Activated naive CD8-positive, alpha-beta T cell treated with anti-CD3 and anti-CD28 coated beads, Interleukin-2, amount 10 ng/mL, durations not matched to agents 7 days and 5 days (primary cell): ENCODE measurements at places on chromosomes 2 and 18. TPM values are rescaled to one million over a fixed set of nuclear protein-coding genes. Genes with fewer than 3 reads are reported as not detected.

Gene VWA3B
- not detected for total RNA-seq

Gene C2orf66
- total RNA-seq, result 0.17 TPM

GRCh38 chr2:2896643-2897042 is 481.0 kb downstream of the EIPR1 start:
- no peak for DNase-seq
- no peaks in the 10 kb centered on the region for H3K27me3 ChIP-seq
- H3K27ac ChIP-seq, result no peak overlapping the region
- peaks cover 6% of the 10 kb centered on the region for H3K4me1 ChIP-seq

DNA sequence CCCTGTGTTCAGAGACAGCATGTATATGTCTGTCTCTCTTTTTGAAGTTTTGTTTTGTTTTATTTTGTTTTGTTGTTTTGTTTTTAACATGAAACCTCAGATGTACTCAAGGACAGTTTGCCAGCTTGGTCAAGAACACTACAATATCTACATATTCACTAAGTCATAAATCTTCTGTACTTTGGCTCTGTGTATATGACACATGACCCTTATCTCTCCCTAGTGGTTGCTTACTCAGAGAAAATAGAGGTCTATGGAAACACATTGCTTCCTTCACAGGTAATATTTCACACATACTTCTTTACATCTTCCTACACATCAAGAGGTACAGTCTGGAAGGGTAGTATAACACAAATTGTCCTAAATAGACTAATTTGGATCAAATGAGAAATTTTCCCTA is 312.6 kb upstream of the VRK2 start:
- no peaks in the 10 kb centered on the region for H3K4me1 ChIP-seq
- H3K27me3 ChIP-seq, result no peaks in the 10 kb centered on the region
- H3K36me3 ChIP-seq, result no peaks in the 10 kb centered on the region
- no peak overlapping the region for H3K27ac ChIP-seq
- H3K4me3 ChIP-seq, result no peak overlapping the region

GRCh38 chr2:43642363-43642762 is 5.3 kb downstream of the PLEKHH2 start:
- H3K4me1 ChIP-seq, result peaks cover 4% of the 10 kb centered on the region
- peaks cover 3% of the 10 kb centered on the region for H3K36me3 ChIP-seq
- no peak for DNase-seq
- no peak overlapping the region for H3K4me3 ChIP-seq
- H3K27me3 ChIP-seq, result peaks cover 12% of the 10 kb centered on the region
- no peak overlapping the region for H3K27ac ChIP-seq

Gene ICA1L
- total RNA-seq, result 4.5 TPM

DNA sequence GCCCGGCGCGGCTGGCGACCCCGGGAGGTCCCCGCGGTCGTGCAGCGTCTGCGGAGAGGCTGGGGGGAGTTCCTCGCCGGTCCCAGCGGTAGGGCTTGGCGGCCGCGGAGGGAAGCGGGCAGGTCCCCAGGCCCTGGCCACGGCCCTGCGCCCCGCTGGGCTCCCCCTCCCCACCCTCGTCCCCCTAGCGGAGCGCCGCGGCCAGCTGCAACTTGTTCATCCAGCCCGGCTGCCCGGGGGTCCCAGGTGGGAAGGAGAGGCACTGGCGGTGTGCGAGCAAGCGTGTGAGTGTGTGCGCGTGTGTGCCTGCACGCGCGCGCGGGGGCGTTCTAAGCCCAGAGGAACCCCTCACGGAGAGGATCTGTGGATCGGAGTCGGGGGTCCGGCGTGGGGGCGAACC is 1.3 kb downstream of the PTPRM start:
- no peak overlapping the region for H3K27ac ChIP-seq
- peaks cover 36% of the 10 kb centered on the region for H3K27me3 ChIP-seq
- no peaks in the 10 kb centered on the region for H3K36me3 ChIP-seq
- H3K4me3 ChIP-seq, result no peak overlapping the region
- DNase-seq, result no peak

GRCh38 chr2:37877457-37878315 is 47.4 kb upstream of the RMDN2 start:
- DNase-seq, result no peak
- no peaks in the 10 kb centered on the region for H3K36me3 ChIP-seq
- no peak overlapping the region for H3K4me3 ChIP-seq
- no peak overlapping the region for H3K27ac ChIP-seq
- H3K27me3 ChIP-seq, result peaks cover 10% of the 10 kb centered on the region

DNA sequence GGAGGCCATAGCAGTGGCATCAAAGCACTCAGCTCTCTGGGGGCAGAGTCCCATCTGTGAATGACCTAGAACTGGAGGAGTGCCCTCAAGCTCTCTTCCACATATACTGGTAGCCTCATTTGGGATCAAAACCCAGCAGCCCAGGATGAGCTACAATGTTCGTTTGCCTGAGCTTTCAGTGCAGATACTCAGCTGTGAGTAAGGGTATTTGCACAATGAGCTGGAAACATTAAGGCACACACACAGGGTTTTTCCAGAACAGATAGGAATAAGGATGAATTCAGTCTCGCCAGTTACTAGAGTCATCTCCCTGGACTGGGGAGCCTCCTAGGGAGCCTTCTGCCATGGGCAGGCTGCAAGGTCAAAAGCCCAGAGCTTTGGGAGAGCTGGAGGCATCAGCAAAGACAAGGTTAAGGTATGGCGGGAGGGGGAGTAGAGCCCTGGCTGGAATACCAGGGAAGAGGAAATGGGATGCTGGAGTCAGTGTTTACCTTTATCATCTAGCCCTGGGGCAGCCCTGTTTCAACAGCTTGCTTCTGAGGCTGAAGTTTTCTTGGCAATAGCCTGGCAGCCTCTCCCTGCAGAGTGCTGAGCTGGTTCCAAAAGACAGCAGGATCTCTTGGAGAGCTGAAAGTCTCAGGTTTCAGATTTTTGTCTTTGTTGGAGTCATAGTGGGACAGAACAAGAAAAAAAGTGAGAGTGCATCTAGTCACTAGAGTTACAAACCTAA is 187.7 kb downstream of the LOXHD1 start:
- H3K4me3 ChIP-seq, result no peak overlapping the region
- no peak overlapping the region for H3K27ac ChIP-seq
- H3K27me3 ChIP-seq, result peaks cover 24% of the 10 kb centered on the region
- H3K4me1 ChIP-seq, result peaks cover 2% of the 10 kb centered on the region
- DNase-seq, result no peak

- H3K36me3 ChIP-seq, result no peaks in the 10 kb centered on the region
- no peaks in the 10 kb centered on the region for H3K27me3 ChIP-seq
- no peak overlapping the region for H3K27ac ChIP-seq
- H3K4me1 ChIP-seq, result no peaks in the 10 kb centered on the region
Measured at GRCh38 chr18:68848242-68848641, 50.4 kb downstream of the CCDC102B start.

GRCh38 chr2:40032650-40033319 is 253.7 kb upstream of the THUMPD2 start:
- no peak overlapping the region for H3K4me3 ChIP-seq
- no peak for DNase-seq
- no peaks in the 10 kb centered on the region for H3K27me3 ChIP-seq
- no peaks in the 10 kb centered on the region for H3K4me1 ChIP-seq
- no peak overlapping the region for H3K27ac ChIP-seq

Gene LHCGR
- total RNA-seq, result not detected

GRCh38 chr2:31163011-31163539 is 24.8 kb upstream of the GALNT14 start:
- no peak overlapping the region for H3K27ac ChIP-seq
- H3K27me3 ChIP-seq, result peaks cover 12% of the 10 kb centered on the region
- peaks cover 14% of the 10 kb centered on the region for H3K4me1 ChIP-seq
- no peak for DNase-seq

DNA sequence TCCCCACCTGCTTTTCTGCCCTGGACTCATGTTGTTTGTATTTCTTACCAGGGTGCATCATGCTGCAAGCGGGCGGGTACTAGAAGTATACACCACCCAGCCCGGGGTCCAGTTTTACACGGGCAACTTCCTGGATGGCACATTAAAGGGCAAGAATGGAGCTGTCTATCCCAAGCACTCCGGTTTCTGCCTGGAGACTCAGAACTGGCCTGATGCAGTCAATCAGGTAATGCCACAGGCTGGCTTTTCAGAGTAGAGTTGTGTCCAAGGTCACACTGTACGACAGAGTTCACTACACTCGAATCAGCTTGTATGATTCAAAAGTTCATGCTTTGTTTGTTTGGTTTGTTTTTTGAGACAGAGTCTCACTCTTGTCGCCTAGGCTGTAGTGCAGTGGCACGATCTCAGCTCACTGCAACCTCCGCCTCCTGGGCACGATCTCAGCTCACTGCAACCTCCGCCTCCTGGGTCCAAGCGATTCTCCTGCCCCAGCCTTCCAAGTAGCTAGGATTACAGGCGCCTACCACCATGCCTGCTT is 19.4 kb downstream of the SRSF7 start:
- H3K36me3 ChIP-seq, result peaks cover 14% of the 10 kb centered on the region
- H3K27me3 ChIP-seq, result no peaks in the 10 kb centered on the region
- no peak overlapping the region for H3K27ac ChIP-seq
- peak; percentile 10 for DNase-seq
- H3K4me3 ChIP-seq, result no peak overlapping the region
- peaks cover 1% of the 10 kb centered on the region for H3K4me1 ChIP-seq

DNA sequence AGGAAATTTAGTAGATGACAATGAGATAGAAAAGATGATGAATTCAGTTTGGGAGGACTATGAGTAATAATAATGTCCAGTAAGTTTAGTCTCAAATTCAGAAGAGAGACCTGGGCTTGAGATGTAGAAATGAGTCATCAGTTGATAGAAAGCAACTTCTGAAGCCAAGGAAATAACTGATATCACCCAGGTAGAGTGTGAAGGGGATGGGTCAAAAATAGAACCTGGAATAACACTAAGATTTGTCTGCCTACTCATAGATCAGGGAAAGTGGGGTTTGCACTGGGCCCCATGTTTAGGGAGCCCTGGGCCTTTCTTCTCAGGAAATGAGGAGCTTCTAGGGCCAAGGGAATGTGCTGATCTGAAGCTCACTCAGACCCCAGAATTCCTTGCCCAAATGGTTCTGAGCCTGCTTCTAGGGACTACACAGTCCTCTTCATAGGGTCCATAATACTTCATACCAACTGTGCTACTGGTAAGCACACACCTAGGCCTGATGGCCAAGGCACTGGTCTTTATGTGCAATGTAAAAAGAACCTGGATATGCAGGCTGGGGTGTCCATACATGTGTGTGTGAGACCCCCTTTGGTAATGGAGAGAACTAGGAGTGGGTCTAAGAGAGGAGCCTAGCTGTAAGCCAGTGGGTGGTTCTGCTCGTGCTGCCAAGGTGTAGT is 141.2 kb downstream of the IKZF2 start:
- DNase-seq, result no peak
- H3K27me3 ChIP-seq, result peaks cover 4% of the 10 kb centered on the region
- peaks cover 10% of the 10 kb centered on the region for H3K4me1 ChIP-seq
- H3K27ac ChIP-seq, result no peak overlapping the region
- peaks cover 29% of the 10 kb centered on the region for H3K36me3 ChIP-seq

- H3K27ac ChIP-seq, result no peak overlapping the region
- H3K4me1 ChIP-seq, result no peaks in the 10 kb centered on the region
- no peaks in the 10 kb centered on the region for H3K36me3 ChIP-seq
- H3K27me3 ChIP-seq, result peaks cover 1% of the 10 kb centered on the region
Measured at GRCh38 chr2:182088681-182089320, 103.1 kb downstream of the PPP1R1C start.

Gene PAX3
- total RNA-seq, result not detected

- H3K4me3 ChIP-seq, result no peak overlapping the region
- H3K27me3 ChIP-seq, result no peaks in the 10 kb centered on the region
- no peaks in the 10 kb centered on the region for H3K36me3 ChIP-seq
- H3K4me1 ChIP-seq, result no peaks in the 10 kb centered on the region
- DNase-seq, result no peak
- no peak overlapping the region for H3K27ac ChIP-seq
Measured at GRCh38 chr2:22879009-22879863, 505.7 kb upstream of the KLHL29 start.

Gene CYS1
- 0.11 TPM for total RNA-seq

DNA sequence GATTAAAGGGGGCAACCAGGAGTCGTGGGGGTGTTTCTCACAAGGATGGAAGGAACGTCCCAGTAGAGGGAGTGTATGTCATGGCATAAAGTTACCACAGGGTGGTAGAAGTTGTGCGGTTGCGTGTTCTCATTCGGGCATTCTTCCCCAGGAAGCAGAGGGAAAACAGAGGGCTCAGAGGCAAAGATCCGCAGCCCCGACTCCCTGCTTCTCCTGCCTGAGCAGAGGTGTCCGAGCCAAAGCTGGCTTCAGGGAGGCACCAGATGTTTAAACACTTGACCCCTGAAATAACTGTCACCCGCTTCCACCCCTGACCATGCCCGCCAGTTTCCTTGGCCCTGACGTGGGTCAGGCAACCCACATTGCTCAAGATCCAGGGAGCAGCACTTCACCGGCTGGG is 83.7 kb downstream of the EN1 start:
- no peak for DNase-seq
- H3K4me3 ChIP-seq, result no peak overlapping the region
- no peaks in the 10 kb centered on the region for H3K36me3 ChIP-seq
- peaks cover 23% of the 10 kb centered on the region for H3K27me3 ChIP-seq
- no peaks in the 10 kb centered on the region for H3K4me1 ChIP-seq

DNA sequence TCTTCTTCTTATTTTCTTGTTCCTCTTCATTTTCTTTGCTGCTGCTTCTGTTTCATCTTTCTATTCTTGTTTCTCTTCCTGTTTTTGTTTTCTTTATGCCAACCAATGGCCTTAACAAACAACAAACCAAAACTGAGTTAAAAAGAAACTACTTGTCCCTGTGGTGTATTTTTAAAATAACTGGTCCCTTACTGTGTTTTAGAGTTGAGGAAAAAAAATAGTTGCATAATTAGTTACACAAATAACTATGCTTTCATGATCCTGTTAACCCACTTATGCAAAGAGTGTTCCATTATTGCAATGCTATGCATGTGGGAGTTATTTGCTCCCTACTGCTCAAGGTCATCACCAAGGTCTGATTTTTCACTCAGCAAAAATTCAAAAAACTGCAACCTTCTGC is 39.5 kb upstream of the IMP4 start:
- no peaks in the 10 kb centered on the region for H3K4me1 ChIP-seq
- peak overlapping the region; percentile 11 for H3K27ac ChIP-seq
- no peak overlapping the region for H3K4me3 ChIP-seq
- DNase-seq, result no peak

Gene SLC30A3
- total RNA-seq, result 0.34 TPM

Gene DCDC2C
- total RNA-seq, result not detected

DNA sequence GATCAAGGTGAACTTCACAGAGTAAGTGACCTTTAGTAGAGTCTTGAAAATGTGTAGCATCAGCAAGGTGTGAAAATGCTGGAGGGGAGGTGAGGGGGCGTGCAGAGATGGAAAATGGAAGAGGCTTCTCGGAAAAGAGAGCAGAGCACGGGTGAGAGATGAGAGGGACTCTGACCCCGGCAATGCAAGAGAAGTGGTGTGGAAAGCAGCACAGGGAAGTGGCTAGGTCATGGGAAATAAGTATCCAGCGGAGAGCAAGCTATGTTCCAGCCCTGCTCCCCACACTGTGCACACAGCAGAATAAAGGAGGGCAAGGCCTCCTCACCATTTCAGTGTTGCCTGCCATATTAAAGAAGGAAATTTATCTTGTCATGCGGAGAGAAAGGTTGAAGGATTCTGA is 241.7 kb upstream of the DOK6 start:
- H3K27me3 ChIP-seq, result peaks cover 2% of the 10 kb centered on the region
- no peak for DNase-seq
- no peaks in the 10 kb centered on the region for H3K36me3 ChIP-seq
- H3K4me3 ChIP-seq, result no peak overlapping the region
